ENCODE measurements at places on chromosomes 7 and 10.

DNA sequence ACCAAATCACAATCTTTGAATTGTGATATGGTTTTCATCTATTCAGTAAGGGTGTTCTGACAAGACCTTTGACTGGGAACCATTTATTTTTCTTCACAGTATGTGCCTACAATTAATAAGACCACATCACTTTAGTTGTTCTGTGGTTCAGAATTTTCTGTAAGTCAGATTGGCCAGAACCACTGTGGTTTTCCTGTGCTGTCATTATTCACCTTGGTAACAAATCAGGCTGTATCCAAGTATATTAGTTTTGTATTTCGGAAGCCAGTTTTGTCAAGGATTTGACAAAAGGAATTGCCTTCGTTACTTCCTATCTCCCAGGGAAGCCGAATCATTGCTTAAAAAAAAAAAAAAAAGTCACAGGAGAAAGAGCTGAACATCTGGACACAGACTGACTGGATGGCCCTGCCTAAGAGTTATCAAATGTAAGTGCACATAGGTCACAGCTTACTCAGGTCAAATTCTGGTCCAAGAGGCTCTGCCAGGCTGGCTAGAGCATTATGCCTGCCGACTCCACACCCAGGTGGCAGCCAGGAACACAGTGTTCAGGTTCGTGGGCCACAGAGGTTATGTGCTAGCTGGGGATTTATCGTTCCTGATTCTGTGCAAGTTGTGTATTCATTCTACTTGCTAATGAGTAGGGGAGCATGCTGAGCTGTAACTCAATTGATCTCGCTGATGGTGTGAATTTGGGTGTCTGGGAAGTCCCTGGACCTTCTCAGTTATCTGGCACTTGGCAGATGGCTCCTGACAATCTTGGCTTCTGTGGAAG is 175.3 kb downstream of the JAZF1 start:
- no peak for ATAC-seq

- no peak for ATAC-seq
Observed at GRCh38 chr7:50312250-50313162, 8.0 kb downstream of the IKZF1 start.

- no peak for ATAC-seq
Observed at GRCh38 chr10:126334272-126334671, 54.0 kb downstream of the ADAM12 start.

- no peak for ATAC-seq
Observed at GRCh38 chr7:105173586-105173985, 159.6 kb downstream of the KMT2E start.

DNA sequence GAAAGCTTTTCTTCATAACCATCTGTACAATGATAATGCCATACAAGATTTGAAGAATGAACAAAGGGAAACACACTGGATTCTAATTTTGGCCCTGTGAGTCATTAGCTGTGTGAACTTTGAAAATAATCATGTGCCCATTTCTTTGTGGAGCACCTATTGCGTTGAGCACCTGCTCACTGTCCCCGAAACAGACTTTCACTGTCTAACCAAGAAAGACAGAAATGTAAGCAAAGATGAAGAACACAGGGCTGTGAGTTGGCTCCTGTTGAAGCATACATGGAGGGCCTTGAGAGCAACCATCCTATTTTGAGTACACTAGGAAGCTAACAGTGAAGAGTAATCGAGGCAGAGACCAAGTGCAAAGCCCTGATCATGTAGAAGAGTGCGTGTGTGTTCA is 118.4 kb upstream of the SLC25A13 start:
- no peak for ATAC-seq

DNA sequence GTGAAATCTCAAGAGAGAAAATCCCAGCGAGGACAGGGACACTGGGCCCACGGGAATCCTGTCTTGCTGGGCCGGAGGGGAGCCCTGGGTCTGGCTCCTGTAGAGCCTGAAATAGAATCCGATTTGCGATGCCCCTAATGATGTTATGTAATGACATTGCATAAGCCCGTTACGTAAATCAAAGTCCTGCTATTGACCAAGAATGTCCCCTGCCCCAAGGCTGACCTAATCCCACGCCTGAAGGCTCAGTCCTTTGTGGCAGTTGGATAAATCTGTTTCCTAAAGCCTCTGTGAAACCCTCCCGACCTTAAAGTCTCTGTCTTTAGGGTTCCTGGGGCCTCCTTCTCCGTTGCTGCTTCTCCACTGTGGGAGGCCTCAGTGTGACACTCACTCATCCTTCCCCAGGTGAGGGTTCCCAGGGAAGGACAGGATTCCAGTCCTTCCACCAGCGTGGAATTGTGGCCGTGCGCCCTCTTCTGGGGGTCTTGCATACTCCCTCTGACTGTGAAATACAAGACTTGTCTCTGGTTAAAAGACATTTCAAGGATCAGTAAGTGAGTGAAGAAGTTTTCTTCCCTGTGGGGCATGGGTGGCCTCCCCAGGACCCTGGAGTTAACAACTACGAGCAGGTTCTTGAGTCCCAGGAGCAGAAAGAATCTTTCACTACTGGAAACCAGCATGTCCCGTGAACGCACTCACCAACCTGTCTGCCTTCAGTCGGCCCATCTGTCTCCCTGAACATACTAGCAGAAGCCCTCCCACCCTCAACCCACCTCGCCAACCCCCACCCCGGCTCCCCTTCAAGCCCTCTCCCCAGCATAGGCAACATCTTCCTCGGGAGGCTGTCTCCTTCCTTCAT is 19.8 kb downstream of the ZNF467 start:
- ATAC-seq = no peak

DNA sequence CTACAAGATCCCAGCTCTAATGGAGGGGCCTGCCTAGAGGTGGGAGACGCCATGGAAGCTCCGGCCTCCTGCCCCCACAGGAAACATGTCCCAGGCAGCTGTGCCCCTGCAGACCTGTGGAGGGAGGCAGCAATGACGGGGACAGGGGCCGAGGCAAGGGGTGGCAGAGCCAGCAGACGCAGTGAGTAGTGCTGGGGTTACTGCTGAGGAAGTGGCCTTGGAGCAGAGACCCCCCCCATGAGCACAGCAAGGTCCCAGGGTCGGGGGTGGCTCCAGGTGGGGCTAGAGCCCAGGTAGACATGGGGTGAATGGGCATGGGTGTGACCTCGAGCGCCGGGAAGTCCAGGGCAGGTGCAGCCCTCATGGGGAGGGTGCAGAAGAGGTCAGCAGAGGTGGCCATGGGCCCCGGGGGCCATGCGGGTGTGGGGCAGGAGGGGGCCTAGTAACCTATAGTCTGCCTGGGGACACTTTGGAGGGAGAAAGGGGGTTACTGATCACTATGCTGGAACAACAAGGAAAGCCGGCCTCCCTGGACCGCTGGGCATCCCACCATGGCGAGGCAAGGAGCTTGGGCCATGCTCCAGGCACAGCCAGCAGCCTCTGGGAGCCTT is 45.5 kb downstream of the JAKMIP3 start:
- no peak for ATAC-seq

DNA sequence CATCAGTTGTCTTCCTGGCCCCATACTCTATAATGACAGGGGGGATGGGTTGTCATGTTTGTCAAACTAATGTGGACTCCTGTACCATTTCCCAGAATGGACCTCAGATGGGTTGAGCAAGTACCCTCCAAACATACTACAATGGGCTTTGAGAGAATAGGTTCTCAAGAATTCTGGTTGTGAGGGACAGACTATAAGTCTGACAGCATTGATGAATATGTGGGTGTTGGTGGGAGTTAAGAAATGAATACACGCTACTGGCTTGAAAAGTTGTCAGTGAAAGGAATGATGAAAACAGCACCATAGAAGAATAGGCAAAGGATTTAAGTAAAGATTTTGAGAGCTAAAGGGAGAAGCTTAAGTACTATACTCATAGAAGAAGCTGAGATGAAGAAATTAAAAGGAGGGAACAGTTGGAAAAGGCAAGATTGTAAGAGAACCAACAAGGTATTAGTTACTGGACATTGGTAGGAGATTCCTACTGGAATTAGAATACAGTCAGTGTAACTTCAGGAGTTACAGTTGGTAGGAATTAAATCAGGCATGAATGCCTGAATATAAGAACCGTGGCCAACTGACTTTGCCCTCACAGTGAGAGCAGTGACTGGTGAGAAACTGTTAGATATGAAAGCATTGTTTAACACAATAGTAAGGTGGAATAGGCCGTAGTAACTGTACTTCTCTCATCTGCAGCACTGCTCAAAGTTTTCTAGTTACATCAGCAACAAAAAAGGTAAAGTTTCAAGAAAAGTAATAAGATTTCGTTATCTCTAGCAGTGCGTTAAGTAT is 86.3 kb downstream of the LCOR start:
- ATAC-seq = no peak

- no peak for ATAC-seq
Observed at GRCh38 chr10:104251443-104251842, 3.2 kb upstream of the GSTO1 start.

GRCh38 chr10:119217401-119217800 is 10.0 kb downstream of the GRK5 start:
- ATAC-seq = no peak

- no peak for ATAC-seq
Observed at GRCh38 chr10:49344840-49345239, 45.9 kb downstream of the C10orf71 start.

DNA sequence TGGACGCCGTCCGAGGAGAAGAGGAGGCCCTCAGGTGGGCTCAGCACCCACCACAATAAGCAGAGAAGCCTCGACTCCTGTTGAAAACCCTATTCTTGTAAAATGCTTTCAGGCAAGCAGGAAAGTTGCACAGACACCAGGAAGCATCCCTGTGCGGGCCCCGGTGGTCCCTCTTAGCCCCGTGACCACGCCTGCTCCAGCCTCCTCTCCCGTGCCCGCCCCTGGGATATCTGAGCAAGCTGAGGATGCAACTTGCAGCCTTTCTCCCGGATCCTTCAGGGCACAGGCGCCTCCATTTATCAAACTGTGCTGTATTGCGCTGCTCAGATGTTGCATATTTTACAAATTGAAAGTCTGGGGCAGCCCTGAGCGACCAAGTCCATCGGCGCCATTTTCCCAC is 72.7 kb downstream of the CFAP46 start:
- ATAC-seq = no peak

DNA sequence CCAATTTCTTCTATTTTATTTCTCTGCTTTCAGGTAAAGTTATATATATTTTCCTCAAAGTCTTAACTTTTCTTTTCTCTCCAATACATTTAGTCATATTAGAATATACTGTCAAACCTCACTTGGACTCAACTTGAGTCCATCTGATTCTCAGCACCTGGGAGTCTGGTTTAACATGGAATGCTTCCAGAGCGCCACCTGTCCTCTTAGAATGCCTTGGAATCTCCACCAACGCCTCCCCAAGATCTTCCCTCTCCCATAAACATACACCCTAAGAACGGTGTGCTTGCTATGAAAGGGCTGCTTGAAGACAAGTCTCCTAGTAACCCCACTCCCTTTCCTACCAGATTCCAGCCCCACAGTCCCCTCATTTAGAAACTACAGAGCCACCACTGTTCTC is 229.1 kb upstream of the MKLN1 start:
- no peak for ATAC-seq

DNA sequence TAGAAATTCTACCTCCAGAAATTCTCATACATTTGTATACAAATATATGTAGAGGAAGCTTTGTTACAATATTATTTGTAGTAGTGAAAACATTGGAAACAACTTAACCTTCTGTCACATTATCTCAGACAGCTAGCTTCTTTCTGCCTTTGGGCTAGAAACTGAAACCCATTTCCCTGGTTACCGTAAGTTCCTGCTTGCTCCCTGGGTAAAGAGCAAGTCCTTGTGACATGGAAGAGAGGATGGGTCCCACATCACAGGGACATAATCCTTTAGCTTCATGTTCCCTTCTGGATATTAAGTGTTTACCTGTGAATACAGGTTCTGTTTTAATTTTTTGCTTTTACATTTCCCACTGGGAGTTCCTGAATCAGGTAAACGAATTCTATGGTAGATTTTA is 41.8 kb downstream of the KLHDC10 start:
- no peak for ATAC-seq

DNA sequence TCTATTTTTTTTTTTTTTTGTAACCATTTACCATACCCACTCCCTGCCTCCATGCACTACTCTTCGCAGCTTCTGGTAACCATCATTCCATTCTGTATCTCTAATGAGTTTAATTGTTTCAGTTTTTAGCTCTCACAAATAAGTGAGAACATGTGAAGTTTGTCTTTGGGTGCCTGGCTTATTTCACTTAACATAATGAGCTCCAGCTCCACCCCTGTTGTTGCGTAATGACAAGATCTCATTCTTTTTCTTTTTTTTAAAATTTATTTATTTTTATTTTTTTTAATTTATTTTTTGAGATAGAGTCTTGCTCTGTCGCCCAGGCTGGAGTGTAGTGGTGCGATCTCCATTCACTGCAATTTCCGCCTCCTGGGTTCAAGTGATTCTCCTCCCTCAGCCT is 142.3 kb upstream of the PCLO start:
- no peak for ATAC-seq

- no peak for ATAC-seq
Observed at GRCh38 chr7:74396993-74397392, 56.7 kb upstream of the GTF2IRD1 start.
